ENCODE measurements at places on chromosomes 7 and 10.

DNA sequence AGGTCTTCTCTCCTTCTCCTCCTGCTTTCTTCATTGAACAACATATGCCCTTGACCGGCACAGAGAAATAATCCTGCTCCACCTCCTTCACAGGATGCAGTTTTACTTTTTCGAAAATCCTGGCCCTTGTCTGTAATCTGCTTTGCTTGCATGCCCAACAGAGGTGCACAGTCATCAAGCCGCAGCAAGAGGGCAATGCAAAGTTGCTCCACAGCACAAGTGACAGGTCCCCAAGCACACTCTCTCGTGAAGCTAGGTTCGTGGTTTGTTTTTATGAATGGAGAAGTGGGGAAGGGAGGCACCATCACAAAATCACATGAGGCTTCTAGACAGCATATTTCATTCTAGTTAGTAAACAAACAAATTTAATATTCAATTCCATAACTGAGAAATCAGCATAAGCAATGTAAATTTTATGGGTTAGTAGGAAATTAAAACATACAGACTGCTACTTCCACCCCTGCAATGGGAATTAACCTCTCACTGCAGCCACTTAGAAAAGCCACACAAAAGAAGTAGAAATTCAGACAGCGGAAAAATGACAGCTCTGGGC, 178.8 kb downstream of the TPK1 start:
- no peak for DNase-seq

DNA sequence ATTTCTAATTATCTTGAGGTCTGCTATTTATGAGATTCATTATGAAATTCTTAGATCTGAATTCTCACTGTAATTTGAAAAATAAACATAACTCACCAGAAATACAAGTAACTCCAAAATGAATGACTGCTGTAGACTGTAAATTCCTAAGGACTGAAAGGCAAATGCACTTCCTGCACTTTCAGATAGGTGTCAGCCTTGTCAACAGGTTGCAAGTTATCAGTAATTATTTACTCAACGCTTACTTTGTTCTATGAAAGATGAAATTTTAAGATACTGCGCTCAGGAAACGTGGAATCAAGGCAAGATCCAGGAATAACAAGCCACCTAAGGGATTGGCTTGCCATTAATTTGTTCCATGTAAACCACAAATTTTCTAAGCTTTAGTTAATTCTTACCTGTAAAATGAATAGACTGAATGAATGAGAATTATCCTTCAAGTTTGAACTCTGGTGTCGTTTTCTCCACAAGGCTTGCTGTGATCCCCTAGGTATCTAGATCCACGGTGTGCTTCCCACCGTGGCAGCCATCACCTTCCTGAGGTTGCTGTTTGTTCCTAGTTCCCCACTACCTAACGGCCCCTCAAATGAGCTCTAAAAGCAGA, 12.6 kb downstream of the DHX32 start:
- DNase-seq, result no peak

DNA sequence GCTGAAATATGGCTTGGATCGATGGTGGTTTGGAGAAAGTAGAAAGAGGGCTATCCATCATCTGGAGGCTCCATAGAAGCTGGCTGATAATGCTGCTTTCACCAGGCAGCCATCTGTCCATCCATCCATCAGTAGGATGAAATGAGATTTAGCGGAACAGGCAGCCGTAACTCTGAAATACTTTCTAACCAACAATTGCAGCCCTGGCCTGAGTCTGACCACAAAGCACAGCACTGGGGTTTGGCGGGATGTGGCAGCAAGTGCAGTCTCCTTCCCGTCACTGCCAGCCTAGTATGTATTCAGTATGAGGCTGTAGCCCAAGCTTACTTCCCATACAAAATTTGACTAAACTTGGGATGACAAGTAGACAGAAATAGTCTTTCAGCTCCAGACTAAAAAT, 38.0 kb downstream of the R3HCC1L start:
- no peak for DNase-seq

- no peak for DNase-seq
These were observed 1.4 kb downstream of the WNT16 start for GRCh38 chr7:121330053-121330833.

DNA sequence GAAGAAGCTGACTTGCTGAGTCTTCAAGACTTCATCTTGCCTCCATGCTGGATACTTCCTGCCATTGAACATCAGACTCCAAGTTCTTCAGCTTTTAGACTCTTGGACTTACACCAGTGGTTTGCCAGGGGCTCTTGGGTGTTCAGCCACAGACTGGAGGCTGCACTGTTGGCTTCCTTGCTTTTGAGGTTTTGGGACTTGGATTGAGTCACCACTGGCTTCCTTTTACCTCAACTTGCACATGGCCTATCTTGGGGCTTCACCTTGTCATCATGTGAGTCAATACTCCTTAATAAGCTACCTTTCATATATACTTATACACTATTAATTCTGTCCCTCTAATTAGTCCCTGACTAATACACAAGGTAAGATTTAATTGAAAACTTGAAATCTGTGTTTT, 361.7 kb upstream of the SEMA3C start:
- no peak for DNase-seq

DNA sequence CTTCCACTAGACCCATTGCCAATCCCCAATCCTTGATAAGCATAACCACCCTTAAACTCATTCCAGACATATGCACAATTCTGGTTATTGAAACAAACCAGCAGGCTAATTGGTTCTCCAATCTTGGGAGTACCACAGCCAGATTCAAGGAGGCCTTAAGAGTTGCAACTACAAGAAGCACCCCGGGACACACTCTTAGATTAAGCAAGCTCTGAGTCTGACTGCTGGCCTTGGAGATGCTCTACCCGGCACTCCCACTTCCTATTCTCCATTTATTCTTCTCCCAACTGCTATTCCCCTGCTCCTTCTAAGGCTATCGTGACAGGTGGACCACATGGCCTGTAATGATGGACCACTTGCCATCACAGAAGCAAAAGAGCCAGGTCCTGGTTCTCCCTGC, 40.3 kb downstream of the CYTH3 start:
- DNase-seq, result no peak

DNA sequence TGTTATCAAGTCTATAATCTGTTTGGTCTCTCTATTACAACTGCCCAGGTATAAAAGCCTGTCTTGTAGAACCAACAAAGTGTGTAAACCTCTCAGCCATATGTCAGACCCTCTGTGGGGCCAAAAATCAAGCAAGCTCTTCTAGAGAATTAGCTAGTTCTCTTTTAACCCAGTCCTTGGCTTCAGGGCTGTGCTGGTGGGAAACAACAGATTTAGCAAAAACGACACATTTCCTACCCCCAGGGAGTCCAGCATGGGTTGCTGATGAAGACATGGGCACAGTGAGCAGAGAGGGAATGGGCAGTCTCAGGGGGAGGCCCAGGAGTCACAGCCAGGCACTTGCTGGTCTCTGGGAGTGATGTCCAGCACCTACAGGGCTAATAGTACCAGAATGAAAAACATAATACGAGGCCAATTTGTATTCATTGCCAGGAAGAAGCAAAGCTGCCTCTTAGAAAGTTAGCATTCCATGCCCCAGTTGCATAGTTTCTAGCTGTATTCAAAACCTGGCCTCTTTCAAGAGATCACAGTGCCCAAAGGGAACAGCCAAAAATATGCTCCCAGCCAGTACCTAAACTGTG, 80.1 kb downstream of the FRMD4A start:
- DNase-seq, result no peak

- no peak for DNase-seq
These were observed 146.5 kb upstream of the MEOX2 start for GRCh38 chr7:15832996-15833395.

DNA sequence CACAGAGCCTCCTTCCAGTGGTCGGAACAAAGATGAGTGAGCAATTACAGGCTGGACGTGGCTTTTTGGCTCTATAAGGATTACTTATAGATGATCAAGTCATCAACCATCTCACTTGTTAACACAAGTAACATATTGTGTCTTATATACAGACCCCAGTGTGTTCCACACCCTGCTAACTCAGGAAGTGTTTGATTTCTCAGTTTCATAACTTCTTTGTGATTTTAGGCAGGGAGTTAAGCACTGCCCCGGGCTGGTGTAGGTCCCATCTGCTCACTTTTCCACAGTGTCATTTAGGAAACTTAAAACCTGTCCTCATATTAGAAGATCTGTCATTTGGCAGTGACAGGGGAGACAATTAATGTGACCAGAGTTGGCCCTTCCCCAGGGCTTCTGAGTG, 6.2 kb downstream of the FOXI2 start:
- no peak for DNase-seq

DNA sequence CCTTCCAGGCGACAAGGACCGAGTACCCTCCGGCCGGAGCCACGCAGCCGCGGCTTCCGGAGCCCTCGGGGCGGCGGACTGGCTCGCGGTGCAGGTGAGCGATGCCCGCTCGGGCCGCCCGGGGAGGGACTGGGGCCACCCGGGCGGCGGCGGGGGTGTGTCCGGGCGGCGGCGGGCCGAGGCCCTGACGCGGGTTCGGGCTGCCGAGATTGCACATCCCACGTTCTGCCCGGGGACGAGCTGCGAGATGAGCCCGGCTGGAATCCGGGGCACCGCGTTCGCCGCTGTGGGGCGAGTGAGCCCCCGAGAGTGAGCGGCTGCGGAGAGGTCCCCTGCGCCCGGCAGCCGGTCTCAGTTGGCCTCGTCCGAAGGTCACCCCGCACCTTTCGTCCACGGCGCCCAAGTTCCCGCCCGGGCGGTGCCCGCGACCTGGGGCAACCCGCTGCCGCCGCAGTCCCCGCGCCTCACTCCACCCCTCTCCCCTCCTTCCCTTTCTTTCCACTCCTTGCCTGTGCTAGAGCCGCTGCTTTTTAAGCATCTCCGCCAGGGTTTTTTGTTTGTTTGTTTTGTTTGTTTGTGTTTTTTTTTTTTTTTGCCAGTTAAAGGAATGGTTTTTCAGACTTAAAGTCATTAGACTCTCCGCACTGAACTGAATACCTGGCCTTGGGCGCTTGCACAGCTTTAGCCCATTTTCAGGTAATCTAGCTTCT, 515 bp downstream of the RALA start:
- no peak for DNase-seq

DNA sequence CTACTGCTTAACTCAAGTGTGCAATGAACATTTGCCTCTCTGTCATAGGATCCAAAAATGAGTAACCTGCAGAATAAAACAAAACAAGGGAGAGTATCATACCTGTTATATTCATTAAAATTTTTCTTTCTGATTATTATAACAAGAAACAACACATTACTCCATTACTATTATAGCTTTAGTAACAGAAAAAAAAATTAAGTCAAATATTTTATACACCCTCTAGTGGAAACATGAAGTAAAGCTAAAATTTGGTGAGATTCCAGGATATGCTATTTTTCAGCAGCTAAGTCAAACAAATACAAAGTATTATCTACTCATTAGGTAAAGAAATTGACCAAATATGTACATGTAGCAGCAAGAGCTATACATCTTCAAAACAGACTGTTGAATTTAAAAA, 56.3 kb downstream of the PDZD8 start:
- DNase-seq, result no peak

DNA sequence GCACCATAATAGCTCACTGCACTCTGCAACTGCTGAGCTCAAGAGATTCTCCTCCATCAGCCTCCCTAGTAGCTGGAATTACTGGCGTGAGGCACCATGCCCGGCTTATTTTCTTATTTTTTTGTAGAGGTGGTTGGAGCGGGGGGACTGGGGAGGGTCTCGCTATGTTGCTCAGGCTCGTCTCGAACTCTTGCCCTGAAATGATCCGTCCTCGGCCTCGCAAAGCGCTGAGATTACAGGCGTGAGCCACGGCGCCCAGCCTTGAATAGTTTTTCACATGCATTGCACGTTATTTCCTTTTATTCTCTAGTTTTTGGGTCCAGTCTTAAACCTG, 526 bp upstream of the LAMTOR4 start:
- DNase-seq, result no peak

DNA sequence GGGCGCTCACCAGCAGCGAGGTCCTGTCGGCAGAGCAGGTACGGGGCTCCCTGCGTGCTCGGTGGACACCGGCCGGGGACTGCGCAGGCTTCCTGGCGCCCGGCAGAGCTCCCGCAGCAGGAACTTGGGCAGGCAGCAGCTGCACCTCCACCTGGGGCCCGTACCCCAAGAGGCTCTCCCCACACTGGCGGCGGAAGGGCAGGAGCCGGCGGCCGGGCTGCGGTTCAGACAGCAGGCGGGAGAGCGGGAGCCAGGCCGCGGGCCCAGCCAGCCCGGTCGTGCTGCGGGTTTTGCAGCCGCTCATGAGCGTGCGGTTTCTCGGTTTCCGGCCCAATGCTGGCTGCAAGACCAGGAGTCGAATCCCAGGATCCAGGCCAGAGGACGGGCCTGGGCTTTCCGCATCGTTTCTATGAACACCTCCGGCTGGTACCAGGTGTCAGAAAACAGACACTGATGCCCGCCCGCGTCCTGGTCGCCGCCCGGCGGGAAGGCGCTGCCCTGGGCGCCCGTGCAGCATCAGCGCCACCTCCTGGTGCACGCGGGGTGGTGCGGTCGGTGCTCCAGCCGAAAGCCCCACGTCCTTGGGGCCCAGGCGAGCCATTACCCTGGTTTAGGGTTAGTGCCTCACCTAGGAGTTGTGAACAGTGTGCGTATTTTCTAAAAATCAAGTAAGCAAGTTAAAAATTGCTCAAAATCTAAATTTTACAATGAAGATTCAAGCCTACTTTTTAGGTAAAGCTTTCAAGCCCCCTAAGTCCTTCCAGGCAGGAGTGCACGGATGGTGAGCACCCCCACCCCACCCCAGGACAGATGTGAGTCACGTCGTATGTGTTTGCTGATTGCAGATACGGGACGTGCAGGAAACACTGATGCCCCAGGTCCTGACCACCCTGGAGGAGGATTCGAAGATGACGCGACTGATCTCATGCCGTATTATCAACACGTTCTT, 47.4 kb upstream of the PRKAR1B start:
- DNase-seq, result peak; percentile 41

DNA sequence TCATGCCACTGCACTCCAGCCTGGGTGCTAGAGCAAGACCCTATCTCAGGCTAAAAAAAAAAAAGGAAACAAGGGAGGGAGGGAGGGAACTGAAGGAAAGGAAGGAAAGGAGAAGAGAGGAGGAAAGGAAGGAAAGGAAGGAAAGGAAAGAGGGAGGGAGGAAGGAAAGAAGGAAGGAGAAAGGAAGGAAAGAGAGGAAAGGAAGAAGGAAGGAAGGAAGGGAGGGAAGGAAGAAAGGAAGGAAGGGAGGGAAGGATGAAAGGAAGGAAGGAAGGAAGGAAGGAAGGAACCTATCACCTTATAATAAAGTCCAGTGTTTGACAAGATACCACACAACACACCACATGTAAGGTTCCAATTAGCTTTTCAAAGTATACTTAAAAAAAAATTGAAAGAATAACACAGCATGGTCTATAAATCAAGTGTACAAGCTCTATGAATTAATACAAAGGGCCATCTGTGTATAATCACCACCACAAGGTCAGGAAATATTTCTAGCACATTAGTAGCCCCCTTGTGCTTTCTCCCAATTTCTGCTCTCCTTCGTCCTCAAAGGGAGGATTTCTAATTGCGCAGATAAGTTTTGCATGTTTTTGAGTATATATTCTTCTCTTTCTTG, 26.4 kb downstream of the RNF216 start:
- DNase-seq, result no peak

DNA sequence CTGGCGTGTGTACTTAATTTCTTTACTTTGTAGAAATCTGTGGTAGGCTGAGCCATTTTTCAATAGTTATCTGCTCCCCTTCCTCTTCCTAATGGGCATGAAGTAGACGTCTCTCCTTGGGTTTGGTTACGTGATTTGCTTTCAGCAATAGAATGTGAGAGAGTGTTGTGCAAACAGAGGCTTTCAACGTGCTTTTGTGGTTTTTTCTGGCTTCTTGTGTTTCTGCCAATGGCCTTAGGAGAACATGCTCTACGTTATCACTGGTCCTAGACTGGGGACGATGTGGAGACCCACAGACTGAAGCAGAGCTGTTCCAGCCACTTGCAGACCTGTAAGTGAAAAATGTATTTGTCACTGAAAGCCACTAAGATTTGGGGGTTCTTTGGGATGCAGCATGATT, 107.2 kb upstream of the NPTX2 start:
- DNase-seq, result no peak

GRCh38 chr7:79610748-79611304, 157.4 kb upstream of the MAGI2 start:
- no peak for DNase-seq

All from stimulated activated CD8-positive, alpha-beta memory T cell treated with anti-CD3 and anti-CD28 coated beads, Interleukin-4, amount 100 ng/mL, for 4 hours (primary cell).